Heart left ventricle (tissue), 16 donors: ENCODE measurements at places on chromosomes 3 and 15.
A peak's percentile ranks its signal among the peaks of the same experiment; 100 is the strongest.

GRCh38 chr15:44584162-44584749 is 47.3 kb downstream of the EIF3J start:
- peak; percentile 20 for DNase-seq
- no peaks in the 10 kb centered on the region for H3K4me1 ChIP-seq
- no peaks in the 10 kb centered on the region for H3K36me3 ChIP-seq
- H3K27me3 ChIP-seq, result no peaks in the 10 kb centered on the region
- H3K4me3 ChIP-seq, result no peak overlapping the region

DNA sequence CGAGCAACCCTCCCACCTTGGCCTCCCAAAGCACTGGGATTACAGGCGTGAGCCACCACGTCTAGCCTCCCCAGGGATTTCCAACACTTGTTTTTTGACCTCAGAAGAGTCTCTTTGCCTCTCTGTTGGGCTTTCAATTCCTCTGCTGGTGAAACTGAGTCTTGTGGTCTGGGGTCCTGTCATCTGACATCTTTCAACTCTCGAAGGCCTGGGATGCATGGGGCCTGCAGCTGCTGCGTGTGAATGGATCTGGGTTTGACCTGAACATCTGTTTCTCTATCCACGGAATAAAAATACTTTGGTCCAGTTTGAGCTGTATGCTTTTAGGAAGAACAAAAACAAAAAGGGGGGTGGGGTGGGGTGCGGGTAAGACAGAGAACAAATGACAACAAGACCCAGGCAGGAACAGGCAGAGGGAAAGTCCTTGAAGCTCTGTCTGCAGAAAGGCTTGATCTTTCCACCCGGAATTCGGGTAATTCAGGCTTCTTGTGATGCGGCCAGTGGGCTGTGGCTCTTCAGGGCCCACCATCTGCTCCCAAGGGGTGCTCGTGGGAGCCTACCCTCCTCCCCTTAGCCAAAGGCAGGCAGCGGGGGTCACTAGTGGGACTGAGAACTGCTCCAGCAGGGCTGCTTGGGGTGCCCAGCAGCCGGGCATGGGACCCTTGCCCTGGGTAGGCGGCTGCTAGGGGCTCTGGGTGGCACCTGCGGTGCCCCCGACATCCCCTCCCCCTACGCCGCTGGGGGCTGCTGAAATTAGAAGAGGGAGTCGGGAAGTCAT is 71.5 kb downstream of the SLC12A8 start:
- H3K27ac ChIP-seq, result peak overlapping the region; percentile 93
- no peaks in the 10 kb centered on the region for H3K27me3 ChIP-seq
- peaks cover 57% of the 10 kb centered on the region for H3K4me1 ChIP-seq
- no peak for DNase-seq
- H3K4me3 ChIP-seq, result peak overlapping the region; percentile 48
- no peaks in the 10 kb centered on the region for H3K36me3 ChIP-seq

DNA sequence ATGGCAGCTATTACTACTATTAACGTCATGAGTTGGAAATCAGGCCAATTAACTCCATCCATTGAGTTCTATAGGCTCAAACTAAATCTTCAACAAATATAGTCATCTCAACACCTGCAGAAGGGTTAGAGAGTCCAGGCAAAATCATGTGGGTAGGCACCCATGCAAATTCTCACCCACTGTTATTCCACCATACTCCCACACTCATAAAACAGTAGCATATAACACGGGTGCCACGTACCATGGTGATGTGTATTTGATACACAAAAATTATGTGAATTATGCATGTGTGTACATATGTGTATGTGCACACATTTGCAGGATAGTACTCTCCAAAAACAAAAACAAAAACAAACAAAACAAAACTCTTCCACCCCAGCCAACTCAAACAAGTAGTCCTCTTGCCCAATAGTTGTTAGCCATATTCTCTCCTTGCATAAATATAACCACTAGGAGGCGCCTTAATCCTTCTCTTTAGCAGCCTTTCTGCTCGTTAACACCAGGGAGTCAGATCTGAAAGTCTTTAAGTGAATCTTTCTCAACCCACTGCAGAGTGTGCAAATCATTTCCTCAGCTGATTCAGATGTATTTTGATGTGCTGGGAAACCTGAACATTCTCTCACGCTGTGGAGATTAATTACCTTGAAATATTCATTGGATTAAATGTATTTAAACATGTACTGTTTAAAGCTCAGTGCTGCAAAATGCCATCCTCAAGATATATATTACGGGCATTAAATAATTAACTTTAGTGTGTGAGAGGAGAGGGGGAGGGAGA is 38.0 kb upstream of the COPB2 start:
- no peaks in the 10 kb centered on the region for H3K27me3 ChIP-seq
- H3K27ac ChIP-seq, result no peak overlapping the region
- peaks cover under 1% of the 10 kb centered on the region for H3K4me1 ChIP-seq

GRCh38 chr3:171704002-171704401 is 106.3 kb downstream of the PLD1 start:
- H3K27me3 ChIP-seq, result no peaks in the 10 kb centered on the region
- DNase-seq, result no peak
- H3K4me1 ChIP-seq, result no peaks in the 10 kb centered on the region
- H3K4me3 ChIP-seq, result no peak overlapping the region

DNA sequence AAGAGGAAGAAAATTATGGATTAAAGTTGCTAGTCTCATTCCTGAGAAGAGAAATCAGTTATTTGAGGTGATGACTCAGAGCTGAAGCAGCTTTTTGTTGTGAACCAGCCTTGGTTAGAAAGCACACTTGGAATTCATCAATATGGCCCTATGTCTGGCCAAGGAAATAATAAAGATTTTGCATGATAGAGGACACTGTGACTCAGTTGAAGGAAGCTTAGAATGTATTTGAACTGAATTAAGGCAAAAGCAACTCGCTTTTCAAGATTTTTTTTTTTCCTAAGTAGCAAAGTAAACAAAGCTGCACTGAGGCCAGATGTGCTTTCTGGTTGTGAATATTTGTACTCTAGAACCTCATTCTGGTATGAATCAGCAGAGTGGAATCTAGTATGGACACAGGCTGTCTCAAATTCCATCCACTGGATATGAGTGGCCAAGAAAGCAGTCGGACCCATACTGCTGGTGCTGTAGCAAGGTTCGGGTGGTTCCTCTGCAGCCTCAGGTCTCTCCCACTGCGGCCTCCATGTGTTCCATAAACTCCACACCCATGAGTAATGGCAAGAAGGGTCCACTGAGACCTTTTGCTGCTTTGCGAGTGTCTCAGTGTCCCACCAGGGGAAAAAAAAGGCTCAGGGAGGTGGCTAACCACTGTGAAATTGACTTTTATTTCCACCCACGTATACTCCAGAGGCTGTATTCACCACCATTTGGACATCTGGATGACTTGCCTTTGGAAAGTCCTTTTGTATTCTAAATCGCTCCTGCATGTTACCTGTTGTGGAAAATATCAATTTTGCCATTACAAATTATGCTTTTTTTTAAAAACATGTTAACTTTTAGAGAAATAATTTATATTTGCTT is 53.1 kb downstream of the TGFBR2 start:
- H3K36me3 ChIP-seq, result peaks cover 7% of the 10 kb centered on the region
- no peaks in the 10 kb centered on the region for H3K27me3 ChIP-seq

GRCh38 chr3:186640473-186640818 is 247 bp downstream of the FETUB start:
- H3K4me1 ChIP-seq, result no peaks in the 10 kb centered on the region
- no peak for DNase-seq
- H3K36me3 ChIP-seq, result no peaks in the 10 kb centered on the region
- no peak overlapping the region for H3K27ac ChIP-seq
- no peaks in the 10 kb centered on the region for H3K27me3 ChIP-seq

GRCh38 chr15:29268706-29269484 is 727 bp downstream of the NSMCE3 start:
- H3K4me1 ChIP-seq, result peaks cover 22% of the 10 kb centered on the region
- peak overlapping the region; percentile 84 for H3K4me3 ChIP-seq
- peak overlapping the region; percentile 90 for H3K27ac ChIP-seq
- H3K27me3 ChIP-seq, result no peaks in the 10 kb centered on the region
- peak; percentile 66 for DNase-seq

DNA sequence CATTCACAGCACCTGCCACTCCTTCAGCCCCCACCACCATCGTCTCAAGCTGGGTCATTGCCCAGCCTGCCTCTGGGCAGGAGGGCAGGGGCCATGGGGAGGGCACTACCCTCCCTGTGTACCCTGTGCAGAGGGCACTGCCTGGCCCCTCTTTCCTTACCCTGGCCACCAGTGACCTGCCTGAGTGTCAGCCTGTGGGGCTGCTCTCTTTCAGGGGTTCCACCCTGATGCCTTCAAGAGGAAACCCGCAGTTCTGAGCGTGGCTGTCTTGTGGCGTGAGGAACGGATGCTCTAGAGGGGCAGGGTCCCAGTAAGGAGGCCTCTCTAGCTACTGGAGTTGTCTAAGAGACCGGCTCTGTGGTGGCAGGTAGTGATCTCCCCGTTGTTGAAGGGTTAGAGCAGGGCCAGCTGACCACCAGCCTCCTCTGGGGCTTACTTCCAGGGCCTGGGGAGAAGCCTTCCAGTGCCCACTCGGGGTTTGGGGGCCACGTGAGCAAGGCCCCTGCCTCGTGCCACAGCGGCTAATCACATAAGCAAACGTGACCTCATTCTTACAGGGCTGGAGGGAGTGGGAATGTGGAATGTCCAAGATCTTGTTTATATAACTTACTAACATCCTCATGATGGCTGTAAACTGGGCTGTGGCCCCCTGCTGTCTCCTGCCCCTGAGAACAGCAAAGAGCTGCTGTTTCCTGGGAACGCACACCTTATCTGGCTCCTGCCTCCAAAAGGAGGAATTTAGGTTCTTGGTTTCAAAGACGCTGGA is 31.4 kb upstream of the SEC13 start:
- H3K27ac ChIP-seq, result no peak overlapping the region
- no peak for DNase-seq
- no peak overlapping the region for H3K4me3 ChIP-seq
- no peaks in the 10 kb centered on the region for H3K36me3 ChIP-seq
- H3K27me3 ChIP-seq, result no peaks in the 10 kb centered on the region

DNA sequence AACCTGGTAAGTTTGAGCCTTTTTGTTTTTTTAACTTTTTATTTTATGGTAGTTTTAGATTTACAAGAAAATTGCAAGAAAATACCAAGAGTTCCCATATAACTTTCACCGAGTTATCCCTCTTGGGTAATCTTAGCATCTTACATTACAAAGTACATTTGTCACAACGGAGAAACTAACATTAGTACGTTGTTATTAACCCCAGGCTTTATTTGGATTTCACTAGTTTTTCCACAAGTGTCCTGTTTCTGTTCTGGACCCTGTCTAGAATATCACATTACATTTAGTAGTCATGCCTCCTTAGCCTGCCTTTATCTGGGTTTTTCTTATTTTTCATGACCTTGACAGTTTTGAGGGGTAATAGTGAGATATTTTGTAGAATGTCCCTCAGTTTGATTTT is 53.5 kb upstream of the KPNA4 start:
- H3K36me3 ChIP-seq, result no peaks in the 10 kb centered on the region
- DNase-seq, result no peak
- no peak overlapping the region for H3K27ac ChIP-seq
- H3K27me3 ChIP-seq, result no peaks in the 10 kb centered on the region
- no peak overlapping the region for H3K4me3 ChIP-seq

DNA sequence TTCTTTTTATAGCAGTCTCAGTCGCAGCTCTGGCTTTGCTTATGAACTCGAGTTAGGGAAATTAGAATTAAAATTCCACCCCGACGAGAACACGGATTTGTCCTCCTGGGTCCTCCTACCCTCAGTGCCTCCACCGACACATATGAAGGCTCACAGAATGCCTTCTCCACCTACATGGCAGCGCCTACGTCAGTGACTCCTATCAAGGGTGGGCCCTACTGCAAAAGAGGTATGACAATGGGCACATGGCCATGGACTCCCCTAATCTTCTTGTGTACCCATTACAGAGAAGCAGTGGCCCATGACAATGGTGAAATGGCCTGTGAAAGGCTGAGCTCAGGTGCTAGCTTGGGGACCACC is 173.0 kb upstream of the TLE3 start:
- peaks cover 47% of the 10 kb centered on the region for H3K4me1 ChIP-seq
- H3K4me3 ChIP-seq, result no peak overlapping the region
- peak overlapping the region; percentile 5 for H3K27ac ChIP-seq
- H3K36me3 ChIP-seq, result no peaks in the 10 kb centered on the region
- H3K27me3 ChIP-seq, result no peaks in the 10 kb centered on the region

DNA sequence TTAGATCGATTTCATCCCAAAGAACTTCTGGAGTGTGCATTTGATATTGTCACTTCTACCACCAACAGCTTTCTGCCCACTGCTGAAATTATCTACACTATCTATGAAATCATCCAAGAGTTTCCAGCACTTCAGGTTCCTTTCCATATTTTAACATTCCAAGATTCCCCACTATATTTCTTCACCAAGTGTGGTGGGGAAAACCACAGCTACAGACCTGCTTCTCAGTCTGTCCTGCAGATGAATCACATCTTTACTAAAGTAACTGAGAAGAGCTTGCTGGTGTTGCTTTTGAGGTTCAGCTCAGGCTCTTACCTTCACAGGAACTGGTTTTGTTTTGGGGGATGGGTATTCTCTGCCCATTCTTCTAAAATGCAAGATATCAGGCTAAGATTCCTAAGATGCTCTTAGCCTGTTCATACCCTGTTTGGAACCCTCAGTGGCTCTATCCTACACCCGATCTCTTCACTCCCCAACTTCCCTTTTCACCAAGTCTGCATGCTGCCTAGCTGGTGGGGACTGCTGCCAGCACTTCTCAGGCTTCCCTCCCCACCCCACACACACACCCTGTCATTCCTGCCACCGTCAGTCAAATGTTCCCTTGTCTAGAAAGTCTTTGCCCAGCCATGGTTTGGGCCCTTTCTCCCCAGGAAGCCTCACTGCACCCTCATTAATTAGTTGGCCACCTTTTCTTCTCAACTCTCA is 30.8 kb downstream of the SRP14 start:
- H3K4me1 ChIP-seq, result no peaks in the 10 kb centered on the region
- H3K4me3 ChIP-seq, result no peak overlapping the region
- H3K36me3 ChIP-seq, result peaks cover 23% of the 10 kb centered on the region
- DNase-seq, result no peak
- H3K27ac ChIP-seq, result no peak overlapping the region
- no peaks in the 10 kb centered on the region for H3K27me3 ChIP-seq

- no peak overlapping the region for H3K27ac ChIP-seq
- no peaks in the 10 kb centered on the region for H3K36me3 ChIP-seq
- H3K27me3 ChIP-seq, result no peaks in the 10 kb centered on the region
- DNase-seq, result no peak
Observed at GRCh38 chr3:72144773-72145505, 360.0 kb upstream of the PROK2 start.

- no peaks in the 10 kb centered on the region for H3K27me3 ChIP-seq
- DNase-seq, result no peak
- no peaks in the 10 kb centered on the region for H3K4me1 ChIP-seq
- no peak overlapping the region for H3K27ac ChIP-seq
Observed at GRCh38 chr15:89967881-89968280, 33.2 kb upstream of the ZNF710 start.
